NCI-H774 (cell line): ENCODE measurements at places on chromosomes 2 and 18.

DNA sequence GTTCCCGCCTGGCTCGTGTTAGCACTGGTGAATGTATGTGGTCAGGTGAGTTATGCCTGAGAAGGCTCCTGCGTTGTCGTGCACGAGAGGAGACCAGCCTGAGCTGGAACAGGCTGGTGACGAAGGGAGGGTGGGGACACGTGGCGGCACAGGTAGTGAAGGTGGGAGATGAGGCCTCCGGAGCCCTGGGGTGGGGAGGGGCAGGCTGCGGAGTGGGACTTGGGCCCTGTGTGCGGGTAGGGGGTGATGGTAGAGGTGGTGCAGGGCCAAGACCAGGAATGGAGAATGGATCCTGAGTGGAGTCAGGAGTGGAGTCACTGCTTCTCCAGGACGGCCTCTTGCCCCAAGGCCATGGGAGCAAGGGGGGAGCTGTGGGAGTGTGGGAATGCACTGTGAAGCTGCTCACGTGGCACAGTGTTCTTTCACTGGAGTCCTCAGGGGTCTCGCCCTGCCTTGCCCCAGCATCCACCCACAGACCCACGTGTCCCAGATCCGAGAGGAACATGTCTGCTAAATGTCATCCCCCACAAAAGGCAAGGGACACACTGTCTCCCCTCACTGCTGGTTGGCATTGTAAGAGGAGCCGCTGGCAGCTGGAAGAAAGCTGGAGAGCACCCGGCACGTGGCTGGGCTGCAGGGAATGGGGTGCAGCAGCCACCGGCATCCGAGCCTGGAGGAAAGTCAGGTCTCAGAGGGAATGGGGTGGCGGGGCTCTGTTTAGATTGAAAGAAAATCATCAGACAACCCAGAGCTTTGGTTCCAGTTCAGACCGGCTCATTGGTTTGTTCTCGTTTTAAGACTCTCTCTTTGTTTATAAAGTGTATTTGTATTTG is 63.7 kb downstream of the CYP26B1 start:
- DNase-seq = no peak

- no peak for DNase-seq
These were observed 2.7 kb upstream of the EFEMP1 start for GRCh38 chr2:55926246-55926645.

- DNase-seq = no peak
These were observed 56.7 kb upstream of the ZDBF2 start for GRCh38 chr2:206217743-206218142.

DNA sequence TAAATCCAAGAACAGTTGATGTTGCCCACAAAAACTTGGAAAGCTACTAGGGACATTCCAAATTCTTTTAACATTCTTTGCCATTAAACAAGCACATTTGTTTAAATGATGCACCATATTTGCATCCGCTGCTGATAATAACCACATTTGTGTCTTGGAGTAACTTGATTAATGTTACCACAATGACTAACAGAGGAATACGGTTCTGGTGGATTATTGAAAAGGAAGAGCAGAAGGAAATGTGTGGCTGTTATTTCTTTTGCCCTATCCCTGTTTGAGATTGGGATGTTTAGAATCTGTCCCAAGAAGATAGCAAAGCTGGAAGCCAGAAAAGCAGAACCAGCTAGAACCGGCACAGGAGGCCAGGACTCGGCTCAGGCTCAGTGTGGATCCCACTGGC is 39.2 kb upstream of the RASGRP3 start:
- DNase-seq = no peak

GRCh38 chr2:122886479-122887145 is 1131.2 kb downstream of the TSN start:
- no peak for DNase-seq

- no peak for DNase-seq
These were observed 144.0 kb downstream of the TNS1 start for GRCh38 chr2:217858519-217859491.

DNA sequence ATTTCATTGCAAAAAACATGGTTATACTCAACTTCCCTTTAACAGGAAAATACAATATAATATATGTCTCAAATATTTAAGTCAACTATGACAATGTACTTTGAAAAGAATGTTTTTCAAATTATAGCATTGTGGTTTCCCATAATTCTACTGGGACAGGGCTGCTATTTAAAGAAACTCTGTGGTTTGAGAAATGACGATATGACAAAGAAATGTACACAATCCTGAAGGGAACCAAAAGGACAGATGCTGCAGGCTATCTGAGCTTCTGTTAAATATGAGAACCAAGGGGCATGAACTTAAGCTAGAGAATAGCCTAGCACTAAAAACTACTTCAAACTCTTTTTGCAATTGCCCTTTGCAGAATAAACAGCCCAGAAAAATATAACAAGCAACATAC is 415.9 kb downstream of the GRB14 start:
- DNase-seq = no peak

DNA sequence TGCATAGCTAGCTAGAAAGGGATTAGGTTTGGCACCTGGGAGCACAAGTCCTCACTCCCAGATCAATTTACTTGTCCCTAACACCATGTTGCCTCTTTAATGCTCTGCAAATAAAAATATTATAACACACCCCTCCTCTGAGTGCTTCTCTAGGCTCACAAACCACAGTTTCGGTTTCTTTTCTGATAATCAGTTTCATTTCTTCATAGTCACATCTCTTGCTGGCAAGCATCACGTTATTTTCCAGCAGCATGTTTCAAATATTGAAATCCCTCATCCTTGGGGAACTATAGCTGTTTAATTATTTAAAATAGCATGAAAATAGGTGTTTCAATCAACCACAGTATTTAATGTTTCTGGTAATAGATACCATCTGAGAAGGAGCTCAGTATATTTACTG is 13.9 kb upstream of the SMCHD1 start:
- peak; percentile 7 for DNase-seq

- DNase-seq = no peak
These were observed 78.2 kb upstream of the DAPL1 start for GRCh38 chr2:158716921-158717320.

DNA sequence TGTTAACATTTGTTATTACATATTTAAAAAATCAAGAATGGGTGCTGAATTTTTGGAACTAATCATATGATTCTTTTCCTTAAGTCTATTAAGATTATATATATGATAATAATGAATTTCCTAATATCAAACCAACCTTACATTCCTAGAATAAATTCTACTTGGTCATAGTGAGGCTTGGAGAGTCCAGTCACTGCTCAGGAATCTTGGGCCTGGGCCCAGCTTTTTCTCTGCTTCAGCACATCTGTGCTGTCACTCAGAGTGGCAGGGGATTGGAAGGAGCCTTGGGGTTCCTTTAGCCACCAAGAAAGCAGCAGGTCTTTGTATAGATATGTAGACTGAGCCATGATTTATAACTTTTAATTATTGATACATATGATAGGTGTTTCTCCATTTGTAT is 19.9 kb upstream of the ZAP70 start:
- no peak for DNase-seq

- no peak for DNase-seq
These were observed 298.7 kb upstream of the MGAT5 start for GRCh38 chr2:133955169-133955568.

DNA sequence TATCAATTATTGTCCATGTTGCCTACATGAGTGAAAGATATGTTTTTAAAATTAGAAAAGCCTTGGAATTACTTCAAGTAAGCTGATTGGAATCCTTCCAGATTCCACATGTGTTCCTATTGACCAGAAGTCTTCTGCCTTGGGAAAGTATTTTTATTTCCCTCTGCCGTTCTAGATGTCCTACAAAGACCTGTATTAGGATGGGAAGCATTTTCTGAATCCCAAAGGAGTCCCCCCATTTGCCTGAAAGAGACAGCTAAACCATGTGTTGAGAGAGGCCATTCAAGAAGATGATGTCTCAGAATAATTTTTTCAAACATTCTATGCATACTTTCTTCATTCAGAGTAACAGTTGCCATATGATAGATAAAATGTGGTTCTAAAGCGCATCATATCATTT is 19.0 kb upstream of the MYO1B start:
- DNase-seq = no peak
